ENCODE measurements at places on chromosomes 12 and 14.

- DNase-seq: no peak
Observed at GRCh38 chr14:22426711-22427110, 162.3 kb downstream of the DAD1 start.

DNA sequence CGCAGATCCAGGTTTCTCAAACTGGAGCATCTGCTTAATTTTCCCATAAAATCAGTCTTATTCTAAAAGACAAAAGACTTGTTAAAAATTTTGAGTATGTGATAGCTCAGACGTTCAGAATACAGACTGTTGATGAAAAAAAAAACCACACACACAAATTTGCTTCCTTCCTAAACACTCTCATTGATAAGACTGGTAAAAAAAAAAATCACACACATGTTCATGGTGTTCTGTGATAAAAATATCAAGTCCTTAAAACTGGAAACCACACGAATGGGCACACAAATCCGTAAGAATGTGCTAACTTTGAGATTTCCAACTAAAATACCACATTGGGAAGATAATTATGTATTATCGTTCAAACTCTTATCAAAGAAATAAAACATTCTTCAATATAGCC lies 6.7 kb upstream of the ARID4A start:
- no peak for DNase-seq

GRCh38 chr12:107377596-107378385 lies 284.4 kb upstream of the CRY1 start:
- no peak for DNase-seq

DNA sequence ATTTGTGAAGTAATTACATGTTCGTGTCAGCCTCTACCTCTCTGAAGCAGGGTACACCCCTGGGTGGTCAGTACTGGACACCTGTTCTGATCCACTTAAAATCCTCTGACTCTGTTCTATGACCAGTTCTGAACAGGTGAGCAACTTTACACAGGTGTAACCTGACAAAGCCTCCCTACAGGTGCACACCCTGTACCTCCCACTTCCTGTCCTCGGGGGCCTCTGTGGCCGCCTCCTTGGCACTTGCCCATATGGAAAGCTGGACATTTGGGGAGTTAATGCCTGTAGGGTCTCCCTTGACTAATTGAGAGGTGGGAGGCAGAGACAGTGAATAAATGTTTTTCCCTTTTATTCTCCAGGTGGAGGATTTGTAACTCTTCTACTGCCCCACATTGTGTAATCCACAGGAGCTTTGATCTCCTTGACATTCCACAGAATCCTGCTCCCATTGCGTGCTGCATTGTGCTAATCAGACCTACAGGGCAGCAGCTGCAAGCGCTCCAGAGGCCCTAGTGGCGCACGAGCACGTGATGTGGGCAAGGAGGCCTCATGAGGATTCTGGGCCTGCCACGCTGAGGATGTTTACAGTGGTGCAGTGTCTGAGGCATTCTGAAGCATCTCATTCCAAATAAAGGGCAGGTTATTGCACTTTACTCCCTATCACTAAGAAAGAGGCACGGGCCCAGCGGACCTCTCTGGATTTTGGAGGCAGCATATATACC lies 45.8 kb upstream of the BATF start:
- no peak for DNase-seq

DNA sequence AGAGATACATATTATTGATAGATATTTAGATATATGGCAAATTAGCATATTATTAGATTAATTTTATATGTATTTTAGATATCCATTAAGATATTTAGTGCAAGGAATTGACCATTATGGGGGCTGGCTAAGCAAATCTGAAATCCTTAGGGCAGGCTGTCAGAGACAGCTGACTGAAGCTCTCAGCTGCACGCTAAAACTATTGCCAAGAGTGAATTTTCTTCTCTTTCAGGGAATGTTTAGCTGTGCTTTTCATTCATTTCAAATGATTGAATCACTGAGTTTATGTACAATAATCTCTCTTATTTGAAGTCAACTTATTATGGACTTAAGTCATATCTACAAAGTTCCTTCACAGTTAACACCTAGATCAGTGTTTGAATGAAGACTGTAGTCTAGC lies 566.5 kb downstream of the LRFN5 start:
- no peak for DNase-seq

Measured in glutamatergic neuron (in vitro differentiated cells).